ENCODE measurements at places on chromosomes 3 and 15.

DNA sequence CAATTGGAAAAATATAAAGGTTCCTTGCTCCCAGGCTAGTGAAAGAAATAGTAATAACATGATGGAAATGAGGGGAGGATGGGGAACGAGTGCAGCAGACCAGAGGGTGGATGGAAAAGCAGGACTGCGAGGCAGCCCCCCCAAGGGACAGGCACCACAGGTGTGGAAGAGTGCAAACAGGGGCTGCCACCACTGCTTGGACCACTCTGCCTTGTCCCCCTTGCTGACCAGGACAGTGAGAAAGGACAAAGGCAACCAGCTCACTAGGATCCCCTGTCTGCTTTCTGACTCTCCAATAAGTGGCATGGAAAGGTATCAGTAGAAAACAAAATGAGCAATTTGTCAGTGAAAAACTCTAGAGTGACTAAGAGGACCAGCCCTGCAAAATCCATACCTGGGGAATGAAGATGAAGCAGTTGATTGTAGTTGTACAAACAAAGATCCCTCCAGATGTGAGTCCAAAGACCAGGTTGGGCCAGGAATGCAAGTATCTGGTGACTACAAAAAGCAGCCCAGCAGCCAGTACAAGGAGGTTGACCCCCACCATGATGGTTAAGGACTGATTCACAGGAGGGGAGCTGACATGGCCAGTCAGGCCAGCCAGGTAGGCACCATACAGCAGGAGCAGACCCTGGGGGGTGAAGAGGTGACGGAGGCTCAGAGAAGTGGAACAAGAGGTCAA, 86.6 kb upstream of the GSK3B start:
- no peak for DNase-seq

DNA sequence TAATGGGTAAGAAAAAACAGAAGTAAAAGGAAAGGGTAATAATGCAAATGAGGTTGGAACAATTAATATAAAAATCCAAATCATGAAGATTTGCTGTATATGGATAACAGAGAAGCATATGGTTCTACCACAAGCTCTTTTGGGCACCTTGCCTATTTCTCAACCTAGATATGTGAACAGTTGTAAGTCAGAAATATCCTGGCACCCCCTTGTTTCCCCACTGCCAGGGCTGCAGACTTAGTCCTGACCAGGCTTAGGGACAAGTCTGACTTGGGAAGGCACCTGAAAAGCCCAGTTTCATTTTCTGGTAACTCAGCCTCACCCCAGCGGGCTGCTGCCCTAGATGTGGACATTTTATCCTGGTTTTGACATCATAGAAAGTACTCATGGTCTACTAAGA, 183.2 kb upstream of the STAC start:
- DNase-seq: no peak

- DNase-seq: no peak
These were observed 10.2 kb downstream of the CDCP1 start for GRCh38 chr3:45135959-45136358.

DNA sequence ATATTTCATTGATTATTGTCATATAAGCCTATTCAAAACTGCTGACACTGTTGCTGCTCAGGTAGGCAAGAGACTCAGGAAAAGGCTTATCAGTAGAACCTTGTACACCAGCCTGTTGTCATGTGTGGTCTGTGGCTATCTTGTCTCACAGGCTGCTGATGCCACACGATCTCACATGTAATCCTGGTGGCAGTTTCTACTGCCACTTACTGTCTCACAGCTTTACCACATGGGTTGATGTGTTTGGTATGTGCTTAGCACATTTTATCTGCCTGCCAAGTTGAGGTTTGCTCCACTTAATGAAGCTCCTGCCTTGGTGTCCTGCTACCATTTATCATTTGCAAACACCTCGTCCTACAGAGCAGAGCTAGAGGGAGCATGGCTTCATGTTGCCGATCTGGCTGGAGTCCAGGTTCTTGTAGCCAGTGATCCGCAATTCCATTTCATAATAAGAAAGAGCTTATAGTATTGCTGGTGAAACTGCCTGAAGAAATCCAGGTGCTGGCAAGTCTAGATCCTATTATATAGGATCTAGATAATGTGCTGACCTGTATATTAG, 637.9 kb downstream of the NLGN1 start:
- DNase-seq: no peak

GRCh38 chr3:127483005-127483641, 107.4 kb downstream of the TPRA1 start:
- no peak for DNase-seq

- DNase-seq: no peak
These were observed 9.0 kb upstream of the RHO start for GRCh38 chr3:129519449-129519848.
